ENCODE measurements at places on chromosomes 16 and 17. TPM values are rescaled to one million over a fixed set of nuclear protein-coding genes. Genes with fewer than 3 reads are reported as not detected.

TBC1D3H gene
- not detected for polyA plus RNA-seq

- peak; percentile 43 for DNase-seq
Observed at GRCh38 chr17:7523033-7523432, 25.8 kb upstream of the TNFSF12 start.

- no peak for DNase-seq
Observed at GRCh38 chr17:76088041-76088867, 9.3 kb downstream of the ZACN start.

DNA sequence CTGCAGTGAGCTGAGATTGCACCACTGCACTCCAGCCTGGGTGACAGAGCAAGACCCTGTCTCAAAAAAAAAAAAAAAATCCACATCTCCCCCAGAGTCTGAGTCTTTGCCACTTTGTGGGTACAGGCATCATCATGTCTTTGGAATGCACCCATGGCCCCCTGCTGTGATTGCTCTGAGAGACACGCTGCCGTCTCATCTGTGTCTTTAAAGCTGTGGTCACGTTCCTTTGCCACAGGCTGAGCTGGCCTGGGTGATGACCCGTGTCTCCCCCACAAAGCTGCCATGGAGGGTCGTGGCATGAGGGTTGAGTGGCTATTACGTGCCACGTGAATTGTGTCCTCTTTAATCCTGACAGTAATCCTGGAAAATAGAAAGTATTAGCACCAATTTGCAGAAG is 20.2 kb downstream of the CRISPLD2 start:
- no peak for DNase-seq

- no peak for DNase-seq
Observed at GRCh38 chr17:29051194-29051593, 8.3 kb downstream of the PIPOX start.

GRCh38 chr16:67063008-67063407 is 34.1 kb downstream of the CBFB start:
- DNase-seq = no peak

DNA sequence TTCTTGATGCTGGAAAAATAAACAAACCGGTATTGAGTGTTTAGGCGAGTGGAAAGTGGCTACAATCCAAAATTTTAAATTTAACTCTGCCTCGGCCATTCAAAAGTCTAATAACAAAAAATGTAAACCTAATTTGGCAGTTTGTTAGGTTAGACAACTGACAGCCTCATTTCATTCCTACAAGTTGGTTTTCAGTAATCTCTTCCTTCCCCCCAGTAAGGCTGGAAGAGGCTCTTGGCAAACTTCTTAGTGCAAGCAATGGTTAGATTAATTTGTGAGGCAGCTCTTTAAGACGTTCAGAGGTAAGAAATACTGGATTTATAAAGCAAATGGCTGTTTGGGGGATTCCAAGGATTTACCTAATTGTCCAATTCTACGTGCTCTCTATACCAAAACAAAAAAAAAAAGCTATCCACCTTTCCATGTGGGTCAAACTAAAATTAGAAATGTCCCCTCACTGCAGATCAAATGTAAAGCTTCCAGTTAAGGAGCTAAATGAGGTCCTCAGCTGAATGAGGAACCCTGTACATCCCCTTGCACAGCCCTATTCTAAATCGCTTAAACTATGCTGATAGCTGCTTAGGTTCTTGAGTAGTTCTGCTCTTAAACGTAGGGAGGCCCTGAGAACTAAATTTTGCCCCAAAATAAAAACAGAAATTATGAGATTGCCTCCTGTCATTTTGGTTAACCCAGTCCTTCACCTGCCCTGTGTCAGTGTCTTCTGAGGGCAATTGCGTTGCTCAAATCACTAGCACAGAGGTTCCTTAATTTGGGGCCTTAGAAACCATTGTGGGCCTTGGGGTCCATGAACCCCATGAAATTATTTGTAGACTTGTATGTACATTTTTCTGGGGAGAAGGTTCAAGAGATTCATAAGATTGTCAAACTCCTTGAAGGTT is 2.9 kb downstream of the HEXIM1 start:
- no peak for DNase-seq

DNA sequence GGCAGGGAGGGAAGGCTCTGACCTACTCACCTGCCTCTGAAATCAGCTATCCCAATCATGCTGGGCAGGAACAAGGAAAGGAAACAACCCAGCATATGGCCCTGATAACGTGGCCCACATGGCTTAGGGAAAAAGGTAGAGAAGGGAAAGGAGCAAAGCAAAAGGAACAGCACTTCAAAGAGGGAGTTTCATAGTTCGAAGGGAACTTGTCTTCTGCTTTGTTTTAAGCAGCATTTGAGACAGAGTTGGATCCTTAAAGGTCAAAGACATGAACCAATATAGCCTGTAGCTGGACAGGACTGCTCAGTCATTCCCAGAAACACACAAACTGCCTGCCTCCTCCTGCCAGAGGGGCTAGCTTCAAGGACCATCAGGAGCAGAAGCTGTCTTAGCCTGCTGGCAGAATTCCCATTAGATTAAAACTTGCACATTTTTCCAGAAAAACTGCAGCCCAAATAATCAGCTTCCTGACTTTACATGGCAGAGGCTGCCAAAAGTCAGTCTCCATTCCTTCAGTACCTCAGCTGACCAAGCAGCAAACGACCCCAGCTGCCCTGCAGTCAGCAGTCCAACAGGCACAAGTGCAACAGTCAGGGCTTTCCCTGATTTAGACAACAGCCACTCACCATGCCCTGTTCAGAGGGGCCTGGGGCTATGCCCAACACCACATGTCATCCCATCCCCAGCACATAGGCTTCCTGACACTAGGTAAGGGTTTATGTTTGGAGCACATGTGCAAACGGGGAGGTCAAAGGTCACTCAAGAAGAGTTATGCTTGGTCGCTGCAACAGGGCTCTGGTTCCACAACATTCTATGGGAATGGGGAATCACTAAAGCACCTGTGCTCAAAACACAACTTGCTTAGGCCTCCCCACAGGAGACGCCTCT is 32.5 kb downstream of the RANBP10 start:
- no peak for DNase-seq

EEF2KMT gene
- 11.6 TPM for polyA plus RNA-seq

GRCh38 chr17:17343896-17344506 is 40.8 kb downstream of the NT5M start:
- no peak for DNase-seq

GRCh38 chr17:79036596-79036995 is 12.6 kb downstream of the C1QTNF1 start:
- no peak for DNase-seq

NFE2L1 gene
- polyA plus RNA-seq = 254 TPM

EFCAB5 gene
- polyA plus RNA-seq = 0.01 TPM

DNA sequence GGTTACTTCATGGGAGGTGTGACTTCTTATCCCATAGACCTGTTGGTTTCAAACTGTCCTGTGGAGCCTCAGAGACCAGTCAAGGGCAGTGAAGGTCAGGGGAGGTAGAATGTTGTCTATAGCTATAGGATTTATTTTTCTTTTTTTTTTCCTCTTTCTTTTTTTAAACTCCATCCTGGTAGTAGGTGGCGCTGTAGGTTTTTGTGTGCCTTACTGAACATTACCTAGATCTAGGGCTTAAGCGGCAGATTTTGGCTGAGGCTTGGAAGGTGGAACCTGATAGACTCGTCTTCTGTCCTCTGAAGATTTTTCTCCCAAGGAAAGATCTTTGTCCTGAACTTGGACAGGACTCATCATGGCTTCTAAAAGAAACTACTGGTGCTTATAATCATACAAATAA is 8.2 kb upstream of the LASP1NB start:
- no peak for DNase-seq

DNA sequence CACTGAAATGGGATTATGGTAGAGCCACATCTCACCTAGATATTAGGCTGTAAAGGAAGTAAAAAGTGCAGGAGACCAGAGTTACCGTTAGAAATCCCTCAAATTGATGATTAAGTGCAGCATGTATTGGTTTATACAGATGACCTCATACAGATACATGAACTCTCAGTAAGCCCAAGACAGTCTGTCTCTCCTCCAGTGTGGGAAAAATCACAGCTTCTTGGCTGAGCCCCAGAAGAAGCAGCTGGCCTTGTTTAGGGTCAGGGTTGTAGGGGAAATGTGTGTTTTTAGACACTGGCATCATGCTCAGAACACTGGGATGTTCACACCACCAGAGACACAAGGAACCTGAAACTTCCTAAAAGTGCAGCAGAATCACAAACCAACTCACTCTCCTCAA is 135.9 kb downstream of the KATNIP start:
- DNase-seq = no peak

Measured in heart left ventricle (tissue), 16 donors.